ENCODE measurements at places on chromosomes 1 and 21.
A peak's percentile ranks its signal among the peaks of the same experiment; 100 is the strongest.

GRCh38 chr1:233677690-233678354 is 63.9 kb downstream of the KCNK1 start:
- DNase-seq: no peak

DNA sequence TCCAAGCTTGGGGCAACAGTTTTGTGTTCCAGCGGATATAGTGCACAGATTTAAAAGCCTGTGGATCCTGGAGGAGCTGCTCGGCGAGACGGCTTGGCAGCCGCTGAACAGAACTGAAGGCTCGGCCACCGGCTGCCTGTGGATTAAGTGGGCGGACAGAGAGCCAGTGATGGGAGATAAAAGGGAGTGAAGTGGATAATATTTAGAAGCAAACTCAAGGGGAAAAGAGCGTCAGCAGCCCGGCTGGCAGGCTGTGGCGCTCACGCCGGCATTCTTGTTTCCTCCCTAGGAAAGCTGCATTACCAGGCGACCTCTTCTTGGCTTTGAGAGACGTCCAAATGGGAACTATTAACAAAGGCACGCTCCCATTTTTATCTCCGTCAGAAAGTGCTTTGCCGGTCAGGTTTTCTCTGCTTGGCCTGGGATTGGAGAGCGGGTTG is 10.4 kb downstream of the TRABD2B start:
- no peak for DNase-seq

GRCh38 chr1:30903343-30904034 is 5.1 kb downstream of the SDC3 start:
- no peak for DNase-seq

DNA sequence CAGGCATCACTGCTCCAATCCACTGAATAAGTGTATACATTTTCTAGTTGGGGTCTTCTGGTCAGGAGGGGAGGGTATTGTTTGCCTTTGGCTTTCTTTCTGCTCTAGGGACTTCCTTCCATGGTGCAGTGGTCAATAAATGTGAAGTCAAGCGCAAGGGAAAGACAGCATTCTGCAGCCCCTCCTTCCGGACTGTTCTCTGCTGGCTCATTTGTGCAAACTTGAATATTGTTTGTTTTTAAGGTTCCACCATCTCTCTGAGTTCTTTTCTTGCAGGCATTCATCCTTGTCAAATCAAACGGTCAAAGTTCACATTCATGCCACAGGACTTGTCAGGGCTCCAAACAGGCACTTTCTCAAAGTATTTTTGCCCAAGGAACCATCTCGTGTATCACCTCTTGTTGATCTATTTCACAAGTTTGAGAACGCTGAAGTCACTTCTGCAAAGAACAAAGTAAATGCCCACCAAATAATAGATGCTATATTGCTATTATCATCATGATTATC is 205.6 kb upstream of the KAZN start:
- no peak for DNase-seq

DNA sequence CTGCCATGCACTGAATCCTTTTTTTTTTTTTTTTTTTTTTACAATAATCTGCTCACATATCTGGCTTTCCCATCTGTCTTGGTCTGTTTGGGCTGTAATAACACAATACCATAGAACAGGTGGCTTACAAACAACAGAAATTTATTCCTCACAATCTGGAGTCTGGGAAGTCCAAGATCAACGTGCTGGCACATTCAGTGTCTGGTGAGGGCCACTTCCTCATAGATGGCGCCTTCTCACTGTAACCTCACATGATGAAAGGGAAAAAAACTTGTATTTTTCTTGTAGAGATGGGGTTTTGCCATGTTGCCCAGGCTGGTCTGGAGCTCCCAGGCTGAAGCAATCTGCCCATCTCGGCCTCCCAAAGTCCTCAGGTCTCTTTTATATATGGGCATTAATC is 13.0 kb upstream of the PARP1 start:
- DNase-seq: no peak

DNA sequence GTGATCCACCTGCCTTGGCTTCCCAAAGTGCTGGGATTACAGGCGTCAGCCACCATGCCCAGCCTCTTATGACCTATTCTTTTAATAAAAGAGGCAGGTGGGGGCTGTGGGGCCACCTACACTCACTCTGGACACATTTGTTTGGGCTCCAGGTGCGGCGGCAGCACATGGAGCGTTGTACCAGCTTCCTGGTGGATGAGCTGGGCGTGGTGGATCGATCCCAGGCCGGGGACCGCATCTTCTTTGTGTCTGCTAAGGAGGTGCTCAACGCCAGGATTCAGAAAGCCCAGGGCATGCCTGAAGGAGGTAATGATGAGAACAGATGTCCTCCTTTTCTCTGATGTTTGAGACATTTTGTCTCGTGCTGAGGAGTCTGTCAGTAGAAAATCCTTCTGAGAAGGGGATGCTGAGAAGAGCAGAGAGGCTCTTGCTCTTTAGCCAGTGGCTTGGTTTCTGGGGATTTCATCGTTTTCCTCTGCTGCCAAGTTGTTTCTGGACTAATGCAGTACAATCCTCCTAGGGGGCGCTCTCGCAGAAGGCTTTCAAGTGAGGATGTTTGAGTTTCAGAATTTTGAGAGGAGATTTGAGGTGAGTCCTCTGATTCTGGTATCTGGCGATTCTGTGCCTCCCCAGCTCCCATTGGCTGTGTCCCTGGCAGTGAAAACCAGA is 17.9 kb upstream of the MIIP start:
- DNase-seq: no peak

GRCh38 chr21:41709166-41709565 is 57.7 kb downstream of the RIPK4 start:
- no peak for DNase-seq

- DNase-seq: no peak
Observed at GRCh38 chr1:224846119-224846907, 83.2 kb upstream of the DNAH14 start.

- no peak for DNase-seq
Observed at GRCh38 chr1:41571041-41571440, 86.6 kb upstream of the EDN2 start.

DNA sequence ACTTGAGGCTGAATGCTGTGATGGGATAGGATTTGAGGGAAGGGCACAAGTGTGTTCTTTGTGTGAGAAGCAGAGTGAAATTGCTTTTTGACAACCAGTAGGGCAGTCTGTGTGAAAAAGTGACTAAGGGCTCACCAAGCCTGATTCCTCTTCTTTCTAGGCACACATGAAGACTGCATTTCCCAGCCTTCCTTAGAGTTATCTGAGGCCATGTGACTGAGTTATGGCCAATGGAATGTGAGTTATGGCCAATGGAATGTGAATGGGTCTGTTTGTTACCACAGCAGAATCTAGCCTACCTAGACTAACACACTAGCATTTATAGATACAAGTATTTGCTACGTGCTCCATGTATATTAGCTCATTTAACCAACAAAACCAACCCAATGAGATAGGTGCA is 35.3 kb upstream of the DIRAS3 start:
- DNase-seq: no peak

DNA sequence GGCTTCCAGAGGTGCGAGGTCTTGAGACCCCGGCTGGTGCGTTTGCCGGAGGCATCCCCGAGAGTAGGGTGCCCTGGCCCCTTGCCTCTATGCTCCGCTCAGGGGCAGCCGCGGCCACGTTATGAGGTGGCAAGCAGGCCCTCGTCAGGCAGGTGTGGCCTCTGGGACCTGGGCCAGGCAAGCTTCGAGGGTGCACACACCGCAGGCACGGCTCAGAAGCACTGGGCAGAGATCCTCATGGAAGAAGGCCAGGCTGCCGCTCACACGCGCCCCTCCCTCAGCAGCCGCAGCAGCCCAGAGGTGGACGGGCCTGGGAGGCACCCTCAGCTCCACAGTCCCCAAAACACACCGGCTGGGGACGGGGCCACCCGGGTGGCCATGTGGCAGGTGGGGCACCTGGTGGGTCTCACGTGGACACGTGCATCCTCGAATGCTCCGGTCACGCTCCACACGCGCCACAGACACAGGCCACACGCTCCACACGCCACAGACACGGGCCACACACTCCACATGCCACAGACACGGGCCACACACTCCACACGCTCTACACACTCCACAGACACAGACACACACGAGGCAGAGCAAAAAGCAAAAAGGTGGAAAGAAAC is 6.5 kb downstream of the SDF4 start:
- no peak for DNase-seq

- no peak for DNase-seq
Observed at GRCh38 chr1:61450454-61450853, 274.5 kb downstream of the TM2D1 start.

DNA sequence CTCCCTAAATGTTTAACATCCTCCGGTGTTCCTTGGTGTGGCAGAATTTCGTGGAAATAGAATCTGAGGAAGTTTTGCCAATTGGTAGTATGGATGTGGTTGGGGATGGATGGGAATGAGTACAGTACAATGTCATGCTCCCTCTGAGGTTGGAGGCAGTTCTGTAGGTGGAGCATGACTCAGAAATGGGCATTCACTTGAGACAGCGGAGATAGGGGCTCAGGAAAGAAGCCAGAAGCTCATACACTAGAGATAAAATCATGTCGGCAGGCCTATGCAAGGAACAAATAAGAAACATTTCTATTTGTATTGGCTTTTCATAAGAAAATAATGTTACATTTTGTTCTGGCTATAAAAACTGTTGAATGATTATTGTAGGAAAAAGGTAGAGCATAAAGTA is 196.0 kb downstream of the URB2 start:
- no peak for DNase-seq

- DNase-seq: no peak
Observed at GRCh38 chr1:37776946-37777516, 12.1 kb upstream of the EPHA10 start.

- no peak for DNase-seq
Observed at GRCh38 chr1:20382711-20383110, 92.0 kb downstream of the VWA5B1 start.

DNA sequence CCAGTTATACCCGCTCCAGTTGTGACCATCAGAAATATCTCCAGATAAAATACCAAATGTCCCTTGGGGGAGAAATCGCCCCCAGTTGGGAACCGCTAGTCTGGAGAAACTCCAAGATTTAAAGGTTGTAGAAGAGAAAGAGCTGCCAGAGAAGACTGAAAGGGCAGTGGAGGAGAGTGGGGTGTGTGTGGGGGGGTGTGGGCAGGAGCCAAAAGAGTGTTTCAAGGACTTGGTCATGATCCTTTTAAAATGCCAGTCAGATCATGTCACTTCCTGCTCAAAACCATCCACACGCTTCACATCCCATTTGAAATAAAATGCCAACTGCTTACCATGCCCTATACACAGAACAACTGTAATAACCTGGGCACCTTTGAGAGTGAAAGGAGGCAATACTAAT is 3.4 kb upstream of the HEYL start:
- no peak for DNase-seq

DNA sequence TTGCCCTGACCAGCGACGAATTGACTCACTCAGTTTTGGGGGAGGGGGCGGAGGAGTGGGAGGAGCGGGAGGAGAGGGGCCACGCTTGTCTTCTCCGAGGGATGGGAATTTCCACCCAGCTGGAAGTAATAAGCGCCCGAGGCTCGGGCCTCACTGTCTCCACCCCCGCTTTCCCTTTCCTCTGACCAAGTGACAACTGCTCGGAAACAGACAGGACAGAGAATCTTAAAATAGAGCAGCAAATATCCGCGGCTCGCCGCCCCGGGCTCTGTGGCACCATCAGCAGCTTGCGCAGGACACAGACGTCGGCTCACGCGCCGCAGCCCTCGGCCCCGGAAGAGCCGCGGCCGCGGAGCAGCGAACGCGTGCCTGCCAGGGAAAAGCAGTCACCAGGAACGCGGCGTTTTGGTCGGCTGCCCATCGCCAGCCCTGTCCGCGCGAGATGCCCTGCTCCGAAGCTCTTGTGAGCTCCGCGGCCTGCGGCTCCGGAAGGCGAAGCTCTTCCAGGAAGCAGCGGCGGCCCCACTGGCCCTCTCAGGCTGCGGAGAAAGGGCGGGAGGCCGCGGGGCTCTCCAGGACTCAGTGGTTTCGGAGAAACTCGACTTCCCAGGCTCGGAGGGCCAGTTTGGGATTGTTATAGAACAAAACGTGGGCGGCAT is 10.7 kb upstream of the RGS16 start:
- DNase-seq: peak; percentile 25

DNA sequence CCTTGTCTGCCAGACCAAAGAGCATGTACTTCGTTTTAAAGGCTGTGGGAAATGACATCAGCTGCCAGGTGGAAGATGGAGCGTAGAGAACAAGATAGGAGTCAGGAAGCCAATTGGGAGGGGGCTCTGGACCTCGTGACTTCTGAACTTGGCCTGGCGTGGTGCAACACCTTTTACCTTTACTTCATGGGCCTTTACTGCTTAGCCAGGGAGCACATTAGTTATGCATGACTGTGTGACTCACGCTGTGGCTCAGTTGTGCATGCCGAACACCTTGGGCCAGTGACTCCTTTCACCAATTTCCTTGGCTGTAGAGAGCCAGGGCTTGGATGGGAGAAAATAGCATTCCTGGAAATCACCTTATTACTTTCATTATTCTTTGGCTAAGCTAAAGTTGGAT is 7.2 kb downstream of the XCL1 start:
- DNase-seq: no peak

GRCh38 chr1:216005916-216006315 is 417.3 kb downstream of the USH2A start:
- no peak for DNase-seq

DNA sequence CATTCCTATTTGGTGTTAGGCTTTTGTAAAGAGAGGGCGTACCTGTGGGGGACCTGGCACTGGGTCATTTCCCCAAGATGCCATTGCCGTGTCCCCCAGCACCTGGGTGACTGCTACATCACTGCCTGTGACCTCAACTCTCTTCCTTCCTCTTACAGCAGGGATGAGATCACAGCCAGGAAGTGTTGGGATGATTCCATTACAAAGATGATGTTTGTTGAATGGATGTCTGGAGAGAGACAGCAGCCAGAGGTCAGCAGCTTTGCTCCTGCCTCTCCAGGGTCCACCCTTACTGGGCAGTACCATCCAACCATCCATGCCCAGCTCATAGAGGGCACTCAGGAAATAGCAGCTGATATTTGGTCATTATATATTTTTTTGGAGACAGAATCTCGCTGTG is 35.1 kb downstream of the TMEM51 start:
- no peak for DNase-seq

DNA sequence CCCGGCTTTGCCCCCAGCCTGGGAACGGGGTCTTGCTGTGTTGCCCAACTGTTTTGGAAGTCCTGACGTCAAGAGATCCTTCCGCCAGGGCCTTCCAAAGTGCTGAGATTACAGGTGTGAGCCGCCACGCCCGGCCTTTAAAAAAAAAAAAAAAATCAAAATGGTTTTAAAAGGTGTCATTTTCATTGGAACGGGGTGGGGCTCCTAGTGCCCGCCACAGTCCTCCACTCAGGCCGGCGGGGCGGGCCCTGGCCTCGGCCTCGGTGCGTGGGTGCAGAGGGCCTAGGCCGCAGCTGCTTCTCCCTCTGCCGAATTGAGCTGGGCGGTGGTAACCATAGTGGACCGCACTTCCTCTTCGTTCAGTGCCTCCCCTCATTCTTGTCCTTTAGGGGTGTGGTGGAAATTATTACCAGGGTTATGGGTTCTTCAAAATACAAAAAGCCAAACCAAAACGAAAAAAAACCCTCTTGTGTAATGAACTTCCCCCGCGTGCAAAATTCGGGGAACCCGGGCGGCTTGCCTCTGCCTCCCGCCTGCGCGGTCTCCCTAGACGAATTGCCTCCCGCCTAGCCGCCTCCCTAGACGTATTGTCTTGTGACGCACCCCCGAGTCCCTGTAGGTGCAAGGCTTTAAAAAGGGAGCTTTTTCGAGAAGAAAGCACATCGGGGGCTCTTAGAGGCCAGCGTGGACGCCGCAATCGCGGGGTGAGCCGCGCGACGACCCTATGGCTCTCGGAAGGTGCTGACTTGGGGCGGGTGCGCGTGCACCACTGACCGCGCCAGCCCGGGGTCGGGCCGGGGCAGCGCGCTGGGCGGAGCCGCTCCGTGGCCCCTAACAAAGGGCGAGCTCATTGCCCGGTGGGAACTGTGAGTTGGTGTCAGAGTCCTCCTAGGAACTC is 10.5 kb upstream of the SPEN start:
- peak; percentile 70 for DNase-seq
